ENCODE measurements at places on chromosomes 1 and 21.
A peak's percentile ranks its signal among the peaks of the same experiment; 100 is the strongest.

- no peak for DNase-seq
These were observed 195.6 kb downstream of the HMCN1 start for GRCh38 chr1:185929776-185930175.

DNA sequence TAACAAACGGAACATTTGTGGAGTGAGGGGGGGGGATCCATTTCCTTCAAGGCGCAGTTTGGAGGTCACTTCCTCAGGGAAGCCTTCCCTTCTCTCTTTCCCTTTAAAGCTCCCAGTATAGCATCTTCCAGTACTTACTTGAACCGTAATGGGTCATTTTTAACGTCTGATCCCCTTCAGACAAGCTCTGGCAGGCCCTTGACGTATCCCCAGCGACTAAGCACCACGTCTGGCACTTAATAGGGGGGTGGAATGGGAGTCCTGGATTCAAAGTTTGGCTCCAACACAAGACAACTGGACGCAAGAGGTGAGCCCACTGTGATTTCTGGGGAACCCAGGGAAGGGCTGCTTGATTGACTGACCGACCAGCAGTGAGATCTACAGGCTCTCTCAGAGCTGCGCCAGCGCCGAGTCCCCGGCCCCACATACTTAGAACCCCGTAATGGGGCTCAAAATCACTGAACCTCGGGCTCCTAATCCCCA, 441 bp downstream of the YARS1 start:
- DNase-seq = no peak

- DNase-seq = no peak
These were observed 301.7 kb upstream of the KAZN start for GRCh38 chr1:14296795-14297194.

- no peak for DNase-seq
These were observed 4.7 kb upstream of the DMBX1 start for GRCh38 chr1:46484783-46485490.

GRCh38 chr1:216560527-216560926, 137.3 kb upstream of the USH2A start:
- DNase-seq = no peak

- no peak for DNase-seq
These were observed 1030.3 kb upstream of the ADGRL4 start for GRCh38 chr1:80036690-80037432.

GRCh38 chr1:165222580-165222979, 133.9 kb downstream of the LMX1A start:
- no peak for DNase-seq

GRCh38 chr1:44270686-44271628, 57.7 kb downstream of the DMAP1 start:
- DNase-seq = no peak

DNA sequence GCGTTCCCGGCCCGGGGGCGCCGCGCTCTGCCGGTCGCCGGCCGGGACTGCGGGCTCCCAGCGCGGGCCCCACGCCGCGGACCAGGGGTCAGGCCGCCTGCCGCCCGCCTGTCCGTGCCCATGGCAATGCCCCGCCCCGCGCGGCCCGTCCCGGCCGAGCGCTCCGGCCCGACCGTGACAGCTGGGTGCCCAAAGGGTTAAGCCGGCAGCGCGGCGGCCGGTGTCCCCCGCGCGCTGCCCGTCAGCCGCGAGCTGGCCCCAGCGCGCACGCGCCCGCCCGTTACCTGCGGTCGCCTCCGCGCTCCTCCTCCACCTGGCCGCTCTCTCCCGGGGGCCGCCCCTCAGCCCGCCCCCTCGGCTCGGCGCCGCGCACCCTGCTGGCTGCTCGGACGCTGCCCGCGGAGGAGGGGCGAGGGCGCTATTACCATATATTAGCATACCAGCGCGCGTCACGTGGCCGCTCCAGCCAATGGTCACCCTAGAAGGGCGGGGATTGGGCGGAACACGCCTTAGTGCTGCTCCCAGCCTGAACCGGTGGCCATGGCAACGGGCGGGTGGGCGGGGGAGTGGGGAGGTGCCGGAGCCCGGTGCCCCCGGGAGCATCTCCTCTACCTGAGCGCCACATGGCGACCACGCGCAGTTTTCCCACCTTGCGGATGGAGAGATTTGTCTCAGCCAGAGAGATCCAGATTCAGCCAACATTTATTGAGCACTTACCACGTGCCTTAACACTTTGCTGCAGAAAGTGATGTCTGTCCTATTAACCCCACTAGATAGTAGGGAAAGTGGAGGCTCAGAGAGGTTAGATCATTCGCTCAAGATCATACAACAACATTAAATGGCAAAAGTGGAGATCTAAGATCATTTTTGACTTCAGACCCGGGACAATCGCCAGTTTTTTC, at the start of gene PHC2:
PHC2 (minus strand) TSS at position 404 of the 902 bp plus-strand sequence. CDS start 55,556 bp downstream, outside the sequence.
- DNase-seq = peak; percentile 95

DNA sequence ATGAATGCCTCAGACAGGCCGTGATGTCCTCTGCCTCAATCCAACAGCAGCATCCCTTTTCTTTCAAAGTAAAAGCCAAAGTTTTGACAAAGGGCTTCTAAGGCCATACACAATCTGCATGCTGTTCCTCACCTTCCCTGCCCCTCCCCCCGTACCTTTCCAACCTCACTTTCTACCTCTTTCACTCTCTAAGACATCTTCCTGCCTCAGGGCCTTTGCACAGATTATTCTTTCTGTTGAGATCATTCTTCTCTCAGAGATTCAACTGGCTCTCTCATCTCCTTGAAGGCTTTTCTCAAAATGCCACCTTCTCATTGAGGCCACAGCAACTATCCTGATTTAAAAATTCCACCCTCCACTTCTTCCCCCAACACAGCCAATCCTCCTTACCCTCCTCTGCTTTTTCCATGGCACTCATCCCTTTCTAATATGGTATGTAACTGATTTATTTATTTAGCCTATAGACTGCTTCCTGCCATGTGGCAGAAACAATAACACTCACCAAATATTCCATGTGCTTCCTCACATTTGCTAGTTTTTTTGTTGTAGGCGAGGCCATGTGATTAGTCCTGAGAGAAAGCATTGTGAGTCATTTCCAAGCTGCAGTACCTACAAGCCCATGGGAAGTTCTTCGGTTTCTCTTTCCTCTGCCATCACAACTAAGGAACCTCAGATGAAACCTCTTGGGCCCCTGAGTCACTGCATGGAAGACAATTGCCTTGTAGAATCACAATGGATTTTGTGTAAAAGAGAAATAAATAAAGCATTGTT, 58.7 kb upstream of the GADD45A start:
- DNase-seq = no peak

GRCh38 chr1:26874896-26875295, 11.9 kb downstream of the SFN start:
- DNase-seq = no peak

DNA sequence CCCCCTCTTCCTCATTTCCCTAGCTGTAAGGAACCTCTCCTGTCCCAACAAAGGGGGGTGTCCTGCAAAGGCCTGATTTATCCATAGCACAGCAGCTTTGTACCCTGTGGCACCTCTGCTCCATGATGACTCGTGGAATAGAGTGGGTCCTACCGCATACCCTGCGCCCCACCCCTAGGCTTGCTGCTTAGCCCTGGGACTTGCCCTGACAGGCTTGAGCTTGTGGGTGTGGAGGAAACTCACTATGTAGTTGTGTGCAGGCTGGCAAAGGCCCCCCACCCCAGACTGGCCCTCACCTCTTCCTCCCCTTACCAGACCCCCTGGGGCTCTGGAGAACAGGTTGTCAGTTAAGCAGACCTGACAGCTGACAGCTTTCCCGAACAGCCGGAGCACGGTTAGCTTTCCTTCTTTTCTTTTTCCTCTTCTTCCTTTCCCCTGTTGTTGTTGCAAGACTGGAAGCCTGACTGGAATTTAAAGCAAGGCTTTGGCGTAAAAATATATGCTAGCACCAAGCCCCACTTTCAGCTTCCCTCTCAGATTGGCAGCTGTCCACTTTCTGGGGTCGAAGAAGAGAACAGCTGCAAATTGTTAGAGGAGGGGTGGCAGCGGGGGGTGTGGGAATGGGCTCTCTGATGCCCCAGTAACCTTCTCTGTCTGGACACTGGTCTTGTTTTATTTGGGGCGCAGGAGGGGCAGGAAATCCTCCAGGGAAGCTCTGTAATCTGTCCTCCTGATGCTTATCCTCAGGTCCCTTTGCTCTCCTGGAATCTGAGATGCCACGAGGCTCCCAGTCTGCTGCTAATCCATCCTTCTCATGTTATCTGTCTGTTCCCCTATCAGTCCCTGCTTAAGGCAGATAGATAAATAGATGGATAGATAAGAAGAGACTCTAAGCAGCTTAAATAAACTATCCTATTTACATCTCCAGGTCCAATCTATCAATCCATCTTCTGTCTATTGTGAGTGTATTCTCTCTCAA, 134.6 kb downstream of the BRINP2 start:
- DNase-seq = no peak

DNA sequence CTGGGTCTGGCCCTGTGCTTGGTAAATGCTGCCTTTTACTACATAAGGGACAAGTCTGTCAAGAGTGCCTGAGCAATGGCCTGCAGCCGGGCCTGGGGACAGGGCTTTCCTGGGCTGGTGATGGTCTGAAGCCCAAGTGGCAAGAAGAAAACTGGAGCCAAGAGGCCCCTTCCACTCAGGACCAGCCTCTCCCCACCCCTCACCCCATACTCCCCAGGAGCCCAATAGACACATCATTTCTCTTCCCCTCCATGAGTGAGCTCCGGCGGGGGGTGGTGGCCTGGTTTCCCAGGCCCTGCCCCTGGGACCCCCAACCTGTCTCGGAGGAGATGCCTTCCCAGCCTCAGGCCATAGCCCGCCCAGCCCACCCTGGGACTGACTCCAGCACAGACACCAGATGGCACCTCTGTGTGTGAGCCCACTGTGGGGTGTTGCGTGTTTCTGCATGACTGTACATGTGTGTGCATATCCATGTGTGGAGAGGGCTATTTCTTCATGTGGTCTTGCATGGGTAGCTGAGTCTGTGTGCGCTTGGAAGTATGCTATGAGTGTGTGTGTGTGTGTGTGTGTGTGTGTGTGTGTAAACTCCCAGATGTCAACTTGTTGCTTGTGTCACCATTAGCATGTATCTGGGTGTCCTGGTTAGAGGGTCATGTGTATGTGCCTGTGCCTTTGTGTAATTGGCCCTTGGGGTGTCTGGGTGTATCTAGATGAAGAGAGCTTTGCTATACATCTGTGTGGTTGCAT, 14.3 kb upstream of the LRP8 start:
- DNase-seq = no peak

DNA sequence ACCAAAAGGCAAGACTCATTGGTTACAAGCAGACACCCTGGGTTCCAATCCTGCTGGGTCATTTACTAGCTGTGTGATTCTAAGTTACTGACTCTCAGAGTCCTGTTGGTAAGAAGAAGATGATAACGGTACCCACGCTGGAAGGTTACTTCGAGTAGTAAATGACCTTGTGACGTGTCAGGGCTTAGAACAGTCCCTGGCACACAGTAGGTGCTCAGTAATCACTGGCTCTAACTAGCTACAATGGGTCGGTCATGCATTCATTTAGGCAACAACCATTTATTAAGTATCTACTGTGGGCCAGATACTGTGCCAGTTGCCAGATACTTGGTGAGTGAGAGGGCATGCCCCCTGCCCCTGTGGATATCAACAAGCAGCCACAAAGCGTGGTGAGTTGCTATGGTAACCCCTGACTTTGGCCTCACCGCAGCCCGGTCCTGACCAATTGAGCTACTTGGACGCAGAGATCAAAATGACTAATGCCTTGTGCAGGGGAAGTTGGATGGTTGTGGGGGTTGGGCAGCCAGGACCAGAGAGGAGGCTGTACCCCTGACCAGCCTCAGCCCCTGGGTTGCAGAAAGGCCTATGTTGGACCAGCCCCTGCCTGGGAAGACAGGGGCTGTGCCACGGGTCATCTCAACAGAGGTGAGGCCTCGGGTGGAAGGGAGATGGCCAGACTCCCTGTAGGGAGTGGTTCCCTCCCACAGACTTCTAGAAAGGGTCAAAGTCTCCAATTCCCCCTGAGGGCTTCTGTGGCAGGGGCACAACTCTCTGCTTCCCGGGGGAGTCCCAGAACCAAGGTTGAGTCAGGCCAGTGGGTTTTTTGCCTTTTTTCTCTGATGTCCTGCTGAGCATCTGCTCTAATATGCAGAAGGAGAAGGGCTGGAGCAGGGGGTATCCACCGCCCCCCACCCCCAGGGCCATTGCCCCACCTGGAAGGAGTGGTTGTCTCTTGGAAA, 16.0 kb downstream of the DHRS3 start:
- DNase-seq = no peak

DNA sequence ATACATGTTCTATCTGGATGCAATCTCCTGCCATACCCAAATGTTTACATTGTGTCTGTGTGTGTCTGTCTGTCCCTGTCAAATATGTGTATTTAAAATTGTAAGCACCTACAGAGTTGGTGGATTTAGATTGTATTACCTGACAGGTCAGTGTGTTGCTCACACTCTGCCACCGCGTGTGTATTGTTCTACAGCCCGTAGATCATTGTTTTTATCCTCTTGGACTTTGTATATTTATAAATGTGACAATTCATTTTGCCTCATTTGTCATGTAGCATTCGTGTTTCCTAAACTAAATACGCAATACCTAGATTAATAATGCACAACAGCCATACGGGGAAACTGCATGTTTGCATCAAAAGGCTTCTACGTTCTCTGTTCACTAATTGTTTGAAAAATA, 634 bp downstream of the ALG14 start:
- DNase-seq = no peak

DNA sequence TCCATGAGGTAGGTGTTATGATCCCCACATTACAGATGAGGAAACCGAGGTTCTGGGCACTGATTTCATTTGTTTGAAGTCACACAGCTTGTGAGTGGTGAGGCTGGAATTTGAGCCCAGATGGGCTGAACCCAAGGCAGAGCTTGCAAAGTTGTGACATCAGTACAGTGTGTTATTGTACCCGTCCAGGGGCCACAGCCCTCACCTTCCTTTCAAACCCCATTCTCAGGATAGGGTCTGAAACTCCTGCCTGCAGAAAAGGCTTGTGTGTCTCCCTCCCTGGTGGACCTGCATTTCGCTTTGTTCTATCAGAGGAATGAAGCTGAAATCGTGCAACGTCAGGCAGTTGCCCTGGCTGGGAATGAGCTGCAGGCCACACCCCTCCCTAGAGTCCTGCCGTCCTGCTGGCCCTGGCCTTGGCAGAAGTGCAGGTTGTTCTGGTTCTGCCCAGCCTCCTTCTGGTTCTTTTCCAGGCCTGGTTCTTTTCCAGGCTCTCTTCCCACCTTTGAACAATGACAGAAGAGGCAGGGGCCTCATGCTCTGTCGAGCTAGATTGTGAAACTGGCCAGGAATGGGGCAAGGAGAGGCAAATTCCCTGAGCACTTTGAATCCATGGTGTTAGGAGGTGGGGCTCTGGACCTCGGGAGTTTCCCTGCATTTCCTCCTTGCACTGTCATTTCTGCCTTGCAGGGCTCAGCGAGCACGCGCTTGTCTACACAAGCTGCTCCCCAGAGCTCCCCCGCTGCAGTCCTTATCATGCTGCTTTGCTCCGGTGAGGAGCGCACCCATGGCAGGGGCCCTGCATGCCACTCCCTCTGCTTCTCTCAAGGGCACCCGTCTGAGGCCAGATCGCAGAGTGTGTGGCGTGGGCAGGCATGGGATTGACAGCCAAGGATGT, 8.2 kb upstream of the MYOM3 start:
- no peak for DNase-seq

DNA sequence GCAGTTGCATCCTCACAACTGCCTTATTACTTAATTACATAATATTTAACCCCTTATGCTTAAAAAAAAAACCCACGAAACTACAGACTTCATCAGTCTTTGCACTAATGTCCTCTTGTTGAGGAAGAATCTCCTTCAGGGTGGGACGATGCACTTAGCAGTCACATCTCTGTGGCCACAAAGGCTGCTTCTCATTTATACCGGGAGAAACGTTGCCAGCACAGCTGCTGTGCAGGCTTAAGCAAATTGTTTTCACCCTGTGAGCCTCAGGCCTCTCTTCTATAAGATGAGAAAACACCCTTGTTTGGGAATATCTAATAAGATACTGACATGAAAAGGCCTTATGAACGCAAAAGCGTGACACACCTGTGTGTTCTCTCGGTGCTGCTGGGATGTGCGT, 2.9 kb upstream of the OBSCN start:
- DNase-seq = no peak
